ENCODE measurements at places on chromosomes 2 and 18. TPM values are rescaled to one million over a fixed set of nuclear protein-coding genes. Genes with fewer than 3 reads are reported as not detected.

Gene STAT4
- total RNA-seq: 3.9 TPM

Gene DAW1
- total RNA-seq: 2.4 TPM

Gene APCDD1
- total RNA-seq: not detected

Gene CD8B2
- total RNA-seq: not detected

Gene TTN
- under 0.01 TPM for total RNA-seq

Gene CRYBA2
- total RNA-seq: not detected

Gene HOXD12
- total RNA-seq: not detected

Gene DLX1
- total RNA-seq: 2.4 TPM

Gene NGEF
- 18.1 TPM for total RNA-seq

Gene RNPEPL1
- total RNA-seq: 44.0 TPM

Gene MARCHF7
- total RNA-seq: 71.5 TPM

Gene SERPINB11
- 0.17 TPM for total RNA-seq

Gene B4GALT6
- total RNA-seq: 6.7 TPM

Gene GAREM2
- 6.1 TPM for total RNA-seq

Gene TXNDC2
- 0.08 TPM for total RNA-seq

Gene PPP4R3B
- total RNA-seq: 27.1 TPM
